ENCODE measurements at places on chromosomes 2 and 18.

GRCh38 chr2:44799105-44799504, 142.4 kb upstream of the SIX3 start:
- no peak for DNase-seq

DNA sequence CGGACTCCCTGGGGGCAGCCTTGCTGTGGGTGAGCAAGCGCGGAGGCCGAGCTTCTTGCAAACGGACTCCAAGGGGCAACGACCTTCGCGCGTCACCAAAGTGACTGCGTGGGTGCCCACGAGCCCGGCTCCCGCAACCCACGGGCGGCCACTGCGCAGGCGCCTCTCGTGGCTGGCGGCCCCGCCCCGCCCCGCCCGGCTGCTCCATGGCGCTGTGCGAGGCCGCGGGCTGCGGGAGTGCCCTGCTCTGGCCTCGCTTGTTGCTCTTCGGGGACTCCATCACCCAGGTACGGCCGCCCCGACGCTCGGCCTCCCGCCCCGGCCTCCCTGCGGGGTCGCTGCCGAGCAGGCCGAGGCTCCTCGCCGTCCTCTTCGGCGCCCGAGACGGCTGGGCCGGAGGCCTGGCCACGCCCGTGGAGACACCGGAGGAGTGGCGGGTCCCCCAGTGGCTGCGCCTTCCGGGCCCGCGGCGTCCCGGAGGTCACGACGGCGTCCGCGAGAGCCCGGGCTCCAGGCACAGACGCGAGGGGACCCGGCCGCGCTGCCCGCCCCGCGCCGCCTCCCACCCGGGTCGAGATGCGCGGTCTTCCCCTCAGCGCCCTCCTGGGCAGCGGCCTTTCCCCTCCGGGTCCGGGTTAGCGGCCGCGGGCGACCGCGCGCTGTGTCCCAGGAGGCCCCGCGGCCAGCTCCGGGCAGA, at the start of gene IAH1:
TSS of gene IAH1 (plus strand) at position 191 of the 697 bp plus-strand sequence. CDS start at position 207, 16 bp downstream.
- peak; percentile 73 for DNase-seq

DNA sequence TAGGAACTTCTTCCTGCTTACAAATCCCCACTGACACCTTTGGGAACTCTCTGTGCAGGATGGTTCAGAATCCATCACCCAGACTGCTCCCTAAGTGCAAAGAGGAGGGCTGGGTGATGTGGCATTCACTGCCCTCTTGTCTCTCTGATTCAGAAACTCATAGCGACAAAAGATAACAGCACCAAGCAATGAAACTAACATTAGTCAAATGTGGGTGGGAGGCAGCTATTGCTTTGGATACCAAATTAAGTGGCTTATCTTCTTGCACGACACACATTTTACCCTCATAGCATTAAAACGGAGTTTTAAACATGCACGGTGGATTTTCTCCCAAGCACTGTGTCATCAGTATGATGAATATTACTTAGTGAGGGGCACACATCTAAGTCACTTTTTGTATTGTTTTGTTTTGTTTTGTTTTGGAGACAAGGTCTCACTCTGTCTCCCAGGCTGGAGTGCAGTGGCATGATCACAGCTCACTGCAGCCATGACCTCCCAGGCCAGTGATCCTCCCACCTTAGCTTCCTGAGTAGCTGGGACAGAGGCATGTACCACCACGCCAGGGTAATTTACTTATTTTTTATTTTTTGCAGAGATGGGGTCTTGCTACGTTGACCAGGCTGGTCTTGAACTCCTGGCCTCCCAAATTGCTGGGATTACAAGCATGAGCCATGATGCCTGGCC, 40.9 kb upstream of the NEB start:
- no peak for DNase-seq

- no peak for DNase-seq
Observed at GRCh38 chr2:33766175-33766574, 167.1 kb upstream of the FAM98A start.

DNA sequence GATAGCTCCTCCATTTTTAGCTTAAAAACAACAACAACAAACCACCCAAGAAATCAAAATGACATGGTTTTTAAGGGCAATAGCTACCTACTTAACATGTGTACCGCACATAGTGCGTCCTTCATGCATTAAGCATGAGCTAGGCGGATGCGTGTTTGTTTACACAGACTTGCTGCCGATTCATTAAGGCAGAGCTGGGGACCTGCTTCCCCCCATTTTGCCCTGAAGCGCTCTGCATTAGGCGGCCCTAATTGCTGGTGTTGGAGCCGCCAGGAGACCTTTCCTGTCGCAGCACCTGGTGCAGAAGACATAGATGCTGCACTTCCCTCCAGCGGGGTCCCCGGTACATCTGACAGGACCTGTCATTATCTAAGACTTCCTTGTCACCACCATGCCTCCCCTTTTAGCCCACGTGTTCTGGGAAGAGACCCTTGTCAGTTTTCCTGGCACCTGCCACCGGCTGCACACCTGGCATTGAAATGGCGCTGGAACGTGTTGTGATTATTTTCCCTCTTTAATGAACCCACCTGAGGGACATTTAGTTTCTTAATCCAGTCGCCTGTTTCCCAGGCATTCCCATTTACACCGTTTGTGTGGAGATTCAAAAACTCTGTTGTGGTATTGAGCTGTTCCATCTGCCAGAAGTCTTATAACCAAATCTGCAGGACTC, 261.1 kb upstream of the RAB12 start:
- no peak for DNase-seq

- DNase-seq: peak; percentile 29
Observed at GRCh38 chr18:79792988-79793355, 4.8 kb upstream of the KCNG2 start.

DNA sequence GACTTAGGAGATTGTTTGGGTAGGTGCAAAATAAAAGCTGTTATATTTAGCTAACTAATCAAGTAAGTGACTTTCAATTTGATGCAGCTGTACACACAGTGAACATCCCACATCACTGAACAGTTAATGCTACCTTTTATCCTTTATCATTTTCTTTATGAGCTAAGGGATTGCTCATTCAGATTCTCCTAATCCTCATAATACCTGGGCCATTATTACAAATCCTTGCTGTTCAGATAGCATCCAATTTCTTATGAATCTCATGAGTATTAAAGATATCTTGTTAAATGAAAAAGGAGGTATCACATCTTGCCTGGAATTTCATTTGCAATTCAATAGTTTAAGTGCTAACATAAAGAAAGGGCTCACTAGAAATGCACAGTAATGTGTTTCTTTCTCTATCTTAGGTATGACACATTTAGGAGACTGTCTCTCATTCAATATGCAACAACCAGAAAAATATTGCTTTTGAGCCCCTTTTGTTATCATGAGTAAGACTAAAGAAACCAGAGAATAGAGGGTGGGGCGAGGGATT, 918.5 kb downstream of the CBLN2 start:
- no peak for DNase-seq

GRCh38 chr2:23244617-23245016, 140.4 kb upstream of the KLHL29 start:
- DNase-seq: no peak

DNA sequence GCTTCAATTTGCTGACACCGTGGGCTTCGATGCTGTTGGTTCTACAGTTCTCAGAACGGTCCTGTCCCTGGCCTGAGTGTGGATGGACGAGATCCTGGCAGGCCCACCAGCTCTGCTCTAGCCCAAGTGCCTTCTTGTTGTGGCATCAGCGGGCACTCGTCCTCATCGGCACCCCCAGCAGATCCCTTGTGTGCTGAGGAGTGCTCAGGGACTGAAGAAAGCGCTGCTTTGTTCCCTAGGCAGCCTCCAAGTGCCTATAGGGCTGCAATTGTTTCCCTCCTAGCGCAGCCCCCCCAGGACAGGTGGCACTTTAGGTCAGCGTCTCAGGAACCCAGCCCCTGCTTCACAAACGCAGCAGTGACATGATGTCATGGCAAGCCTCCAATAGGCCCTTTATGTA, 217.7 kb downstream of the AGAP1 start:
- DNase-seq: no peak

Measured in CD4-positive, alpha-beta T cell treated with Interferon gamma for 1 hour (primary cell).